ENCODE measurements at places on chromosomes 2 and 18. TPM values are rescaled to one million over a fixed set of nuclear protein-coding genes. Genes with fewer than 3 reads are reported as not detected.

GRCh38 chr2:226791056-226791486 is 8.5 kb downstream of the IRS1 start:
- DNase-seq, result no peak

DNA sequence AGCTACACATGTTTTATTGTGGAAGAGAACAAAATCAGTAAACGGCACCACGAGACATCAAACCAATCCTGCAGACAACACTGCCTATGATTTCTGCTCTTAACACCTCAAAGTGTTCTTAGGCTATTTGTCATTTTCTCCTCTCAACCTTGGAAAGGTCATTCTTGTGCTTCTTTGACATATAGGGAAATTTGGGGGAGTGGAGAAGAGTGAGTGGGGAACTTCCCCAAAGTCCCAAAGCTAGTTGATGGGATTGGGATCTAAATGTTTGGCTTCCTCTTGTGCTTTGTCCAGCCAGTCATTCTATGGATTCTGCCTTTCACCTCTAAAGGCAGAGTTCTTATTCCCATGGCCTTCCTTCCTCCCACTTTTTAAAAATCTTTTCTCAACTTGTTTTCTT is 5.8 kb upstream of the MRO start:
- DNase-seq, result no peak

DNA sequence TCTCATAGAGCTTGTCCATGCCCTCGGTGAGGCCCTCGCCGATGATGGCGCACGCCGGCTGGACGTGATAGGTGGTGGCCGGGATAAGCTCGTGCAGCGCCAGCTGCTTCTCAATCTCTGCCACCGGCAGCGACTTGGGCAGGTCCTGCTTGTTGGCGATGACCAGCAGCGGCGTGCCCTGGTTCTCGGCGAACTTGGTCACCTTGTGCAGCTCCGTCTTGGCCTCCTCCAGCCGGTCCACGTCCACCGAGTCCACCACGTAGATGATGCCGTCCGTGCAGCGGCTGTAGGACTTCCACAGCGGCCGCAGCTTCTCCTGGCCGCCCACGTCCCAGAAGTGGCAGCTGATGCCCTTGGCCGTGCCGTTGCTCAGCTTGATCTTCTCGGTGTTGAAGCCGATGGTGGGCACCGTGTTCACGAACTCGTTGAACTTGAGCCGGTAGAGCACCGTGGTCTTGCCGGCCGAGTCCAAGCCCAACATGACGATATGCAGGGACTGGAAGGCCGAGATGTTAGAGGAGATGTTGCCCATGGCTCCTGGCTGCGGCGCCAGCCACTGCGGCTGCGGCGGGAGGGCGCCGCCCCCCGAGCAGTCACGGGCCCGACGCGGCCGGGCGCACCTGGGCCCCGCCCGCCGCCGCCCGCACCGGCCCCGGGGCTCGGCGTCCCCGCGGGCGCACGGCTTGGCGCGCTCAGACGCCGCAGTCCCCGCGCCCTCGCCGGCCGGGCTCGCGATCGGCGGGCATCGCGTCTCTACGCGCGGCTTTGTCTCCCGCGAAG is 636 bp downstream of the ARL4C start:
- DNase-seq, result no peak

DNA sequence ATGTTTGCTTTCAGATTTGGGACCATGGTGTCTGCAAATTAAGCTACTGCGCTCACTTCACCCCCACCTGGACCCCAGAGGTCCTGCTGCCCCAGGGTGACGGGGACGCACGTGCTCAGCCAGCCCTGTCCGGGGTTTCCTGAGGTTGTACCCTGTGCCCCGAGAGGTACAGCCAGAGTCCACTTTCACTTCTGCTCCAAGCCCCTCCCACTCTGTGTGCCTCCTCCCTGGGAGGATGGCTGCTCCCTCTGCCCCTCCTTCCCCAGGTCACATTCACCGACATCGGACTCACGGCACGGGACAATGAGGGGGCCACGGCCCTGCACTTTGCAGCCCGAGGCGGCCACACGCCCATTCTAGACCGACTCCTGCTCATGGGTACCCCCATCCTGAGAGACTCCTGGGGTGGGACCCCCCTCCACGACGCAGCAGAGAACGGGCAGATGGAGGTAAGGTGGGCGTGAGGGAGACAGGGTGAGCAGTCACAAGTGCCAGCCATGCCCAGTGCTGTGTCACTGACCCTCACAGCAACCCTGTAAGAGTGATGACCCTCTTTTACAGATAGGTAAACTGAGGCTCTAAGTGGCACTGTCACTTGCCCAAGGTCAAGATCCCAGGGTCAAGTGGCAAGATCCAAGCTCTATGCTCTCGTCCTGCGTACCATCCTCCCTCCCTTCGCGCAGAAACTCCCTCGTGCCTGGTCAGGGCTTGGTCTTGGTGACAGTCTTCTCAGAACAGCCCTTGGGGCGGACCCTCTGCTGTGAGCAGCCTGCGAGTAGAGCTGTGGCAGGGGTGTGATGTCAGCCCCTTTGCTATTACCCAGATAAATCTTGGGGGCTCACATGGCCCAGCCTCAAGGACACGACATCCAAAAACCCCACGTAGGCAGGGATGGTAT is 7.6 kb downstream of the ESPNL start:
- DNase-seq, result no peak

DNA sequence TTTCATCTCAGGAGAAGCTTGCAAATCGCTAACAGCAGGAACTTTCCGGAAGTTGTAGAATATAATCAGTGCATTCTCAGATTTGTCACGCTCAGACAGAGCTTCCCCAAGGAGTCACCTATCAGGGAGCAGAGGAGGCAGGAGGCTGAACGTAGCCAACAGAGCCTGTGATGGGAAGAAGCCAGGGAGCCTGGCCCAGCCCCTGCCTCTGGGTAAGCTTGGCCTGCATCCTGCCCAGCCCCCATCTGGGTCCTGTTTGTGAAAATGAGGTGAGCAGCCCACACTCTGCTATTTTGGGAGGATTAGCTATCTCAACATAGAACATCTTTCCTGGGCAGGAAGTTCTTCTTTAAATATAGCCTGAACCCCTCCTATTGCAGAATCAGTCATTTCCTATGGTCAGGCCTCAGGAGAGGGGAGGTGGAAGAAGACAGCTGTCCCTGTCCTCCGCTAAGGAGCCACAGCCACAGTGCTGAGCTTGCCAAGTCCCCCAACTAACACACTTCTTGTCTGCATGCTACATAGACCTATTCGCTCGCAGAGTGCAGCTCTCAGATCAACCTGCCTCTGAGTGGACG is 19.2 kb upstream of the PKDCC start:
- no peak for DNase-seq

GRCh38 chr2:32947484-32948143 is 861 bp downstream of the LTBP1 start:
- DNase-seq, result no peak

DNA sequence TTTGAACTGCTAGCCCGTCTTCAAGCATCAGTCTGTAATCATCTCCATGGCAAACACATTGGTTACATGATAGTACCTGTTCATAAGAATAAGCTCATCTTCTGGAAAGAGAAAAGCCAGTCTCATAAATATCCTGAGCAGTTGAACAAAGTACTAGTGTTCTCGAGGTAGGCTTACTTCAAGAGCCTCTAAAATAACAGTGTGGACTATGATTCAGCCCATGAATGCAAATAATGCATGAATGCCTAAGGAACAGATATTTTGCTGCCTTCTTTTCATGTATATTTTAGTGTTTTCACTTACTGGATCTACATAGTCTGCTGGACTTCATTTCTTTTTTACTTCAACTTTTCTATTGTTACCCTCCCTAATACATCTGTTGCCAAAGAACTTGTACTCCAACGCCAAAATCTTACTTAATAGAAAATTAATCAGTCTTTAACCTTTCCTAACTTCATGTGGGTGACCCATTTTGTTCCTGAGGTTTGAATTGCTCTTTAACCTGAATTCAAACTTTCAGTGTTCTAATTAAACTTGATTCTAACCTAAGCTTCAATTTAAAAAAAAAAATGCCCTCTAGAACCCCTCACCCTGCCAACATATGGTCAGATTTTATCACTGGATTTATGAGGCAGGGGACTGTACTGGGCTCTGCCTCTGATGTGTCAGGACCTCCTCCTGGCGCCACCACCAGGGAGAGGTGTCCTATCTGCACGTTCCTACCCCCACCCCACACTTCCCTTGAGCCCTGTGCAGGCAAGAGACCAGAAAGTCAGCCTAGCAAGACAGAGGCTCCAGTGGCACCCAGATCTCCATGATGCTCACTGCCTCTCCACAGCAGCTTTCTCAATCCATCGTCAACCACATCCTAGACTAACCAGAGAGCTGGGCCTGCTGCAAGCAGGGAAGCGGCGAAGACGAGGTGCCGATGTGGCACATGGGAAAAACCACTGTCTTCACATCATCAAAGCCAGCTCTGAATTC is 264.7 kb upstream of the ID2 start:
- DNase-seq, result no peak

DNA sequence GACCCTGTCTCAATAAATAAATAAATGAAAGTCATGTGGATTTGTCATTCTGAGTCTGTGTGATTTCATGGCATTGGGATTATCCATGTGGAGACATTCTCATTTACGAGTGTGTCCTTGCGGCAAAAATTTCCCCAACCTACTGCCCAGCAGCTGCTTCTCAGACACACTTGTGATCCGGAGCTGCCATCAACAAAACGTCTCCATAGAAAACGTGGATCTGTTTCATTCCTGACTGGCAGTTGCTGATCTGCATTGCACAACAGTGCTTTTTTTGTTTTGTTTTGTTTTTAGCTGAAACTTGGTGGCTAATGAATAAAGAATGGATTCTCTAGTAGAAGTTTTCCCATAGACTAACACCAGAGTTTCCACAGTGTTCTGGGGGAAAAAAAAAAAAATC is 74.7 kb downstream of the TGIF1 start:
- no peak for DNase-seq

GRCh38 chr2:208311954-208312353 is 45.9 kb downstream of the PIKFYVE start:
- no peak for DNase-seq

DNA sequence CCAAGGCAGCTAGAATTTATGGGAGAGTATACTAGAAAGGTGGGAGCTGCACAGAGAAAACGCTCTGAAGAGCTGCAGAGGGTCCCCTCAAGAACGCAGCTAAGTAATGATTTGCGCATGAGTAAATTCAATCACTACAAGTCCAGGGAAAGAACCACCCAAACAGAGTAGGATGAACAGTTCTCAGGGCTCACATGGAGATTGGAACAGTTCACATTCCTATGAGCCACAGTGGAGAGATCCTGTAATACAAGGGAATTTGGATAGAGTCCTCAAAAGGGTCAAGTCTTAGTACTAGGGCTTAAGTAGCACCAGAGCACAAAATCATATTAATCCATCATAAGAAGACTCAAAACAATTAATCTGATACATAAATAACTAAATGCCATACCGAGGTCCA is 12.7 kb downstream of the OLA1 start:
- no peak for DNase-seq

- DNase-seq, result no peak
These were observed 61.7 kb downstream of the CYBRD1 start for GRCh38 chr2:171584001-171584400.

- no peak for DNase-seq
These were observed 284.1 kb downstream of the SLC4A3 start for GRCh38 chr2:219911541-219911940.

DNA sequence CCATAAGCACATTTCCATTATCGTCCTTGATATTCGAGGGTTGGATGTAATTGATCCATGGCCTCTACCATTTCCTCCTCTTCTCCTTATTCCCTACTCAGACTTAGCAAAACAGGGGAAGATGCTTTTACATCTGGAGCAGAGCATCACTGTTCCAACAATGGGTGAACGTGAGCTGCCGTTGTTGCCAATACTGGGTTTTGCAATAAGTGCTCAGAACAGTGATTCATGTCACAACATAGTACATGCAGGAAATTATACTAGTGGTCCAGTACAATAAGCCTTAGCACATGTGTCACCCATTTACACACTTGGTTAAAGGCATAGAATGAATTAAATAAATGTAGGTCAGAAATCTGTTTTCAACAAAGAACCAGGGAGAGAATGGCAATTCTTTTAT is 112.4 kb downstream of the DCC start:
- DNase-seq, result no peak

- DNase-seq, result no peak
These were observed 1.3 kb downstream of the TANC1 start for GRCh38 chr2:158969715-158970240.

- DNase-seq, result no peak
These were observed 145.6 kb downstream of the HDAC4 start for GRCh38 chr2:239255218-239255617.

DNA sequence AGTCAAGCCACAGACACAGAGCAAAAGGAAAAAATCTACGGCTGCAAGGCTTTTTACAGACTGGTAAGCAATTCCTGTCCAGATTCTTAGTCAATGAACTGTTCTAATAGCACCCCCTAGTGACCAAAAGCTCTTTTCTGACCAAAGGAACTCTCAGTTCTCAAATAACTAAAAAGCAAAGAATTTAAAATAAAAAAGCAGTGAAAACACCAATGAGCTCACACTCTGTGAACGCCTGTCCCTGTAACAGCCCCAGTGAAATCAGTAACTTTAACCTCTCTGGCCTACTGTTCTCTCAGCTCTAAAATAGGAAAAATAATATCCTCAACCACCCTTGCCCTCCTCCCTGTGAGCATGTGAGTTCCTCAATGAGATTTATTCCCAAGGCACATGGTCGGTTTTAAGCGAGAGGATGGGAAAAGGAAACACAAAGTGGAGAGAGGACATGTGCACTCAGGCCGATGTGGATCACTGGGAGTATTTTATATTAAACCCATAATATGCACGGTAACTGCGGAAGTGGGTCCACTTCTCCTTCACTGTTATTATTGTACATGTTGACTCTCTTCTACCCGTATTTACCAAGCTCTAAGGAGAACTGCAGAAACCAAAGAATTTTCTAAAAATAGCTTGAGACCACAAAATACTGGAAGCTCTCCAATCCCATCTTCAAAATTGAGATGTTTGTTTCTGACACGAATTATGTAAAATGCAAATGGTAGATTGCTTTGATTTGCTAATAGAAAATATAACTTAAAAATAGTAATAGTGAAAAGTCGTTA is 128.5 kb downstream of the STK39 start:
- DNase-seq, result peak; percentile 78

- no peak for DNase-seq
These were observed 98.6 kb downstream of the CPO start for GRCh38 chr2:207037896-207038295.

GRCh38 chr2:106065983-106066820 is 127.9 kb downstream of the UXS1 start:
- no peak for DNase-seq

AQP12B gene
- 0.29 TPM for polyA plus RNA-seq

ITPRIPL1 gene
- 3.8 TPM for polyA plus RNA-seq

ALLC gene
- not detected for polyA plus RNA-seq

POLE4 gene
- polyA plus RNA-seq, result 46.6 TPM

HPCAL1 gene
- 35.4 TPM for polyA plus RNA-seq

CDK15 gene
- 1.1 TPM for polyA plus RNA-seq

IL1RL1 gene
- 0.92 TPM for polyA plus RNA-seq

DQX1 gene
- 0.35 TPM for polyA plus RNA-seq

NPHP1 gene
- polyA plus RNA-seq, result 14.3 TPM

RAMP1 gene
- polyA plus RNA-seq, result 5.2 TPM

SGO2 gene
- 17.2 TPM for polyA plus RNA-seq

Measured in left renal pelvis (tissue), 4 donors.